NCI-H1930 (cell line): ENCODE measurements at places on chromosomes 6 and 20.

- DNase-seq, result no peak
Measured at GRCh38 chr20:50111829-50112495, 988 bp downstream of the UBE2V1 start.

DNA sequence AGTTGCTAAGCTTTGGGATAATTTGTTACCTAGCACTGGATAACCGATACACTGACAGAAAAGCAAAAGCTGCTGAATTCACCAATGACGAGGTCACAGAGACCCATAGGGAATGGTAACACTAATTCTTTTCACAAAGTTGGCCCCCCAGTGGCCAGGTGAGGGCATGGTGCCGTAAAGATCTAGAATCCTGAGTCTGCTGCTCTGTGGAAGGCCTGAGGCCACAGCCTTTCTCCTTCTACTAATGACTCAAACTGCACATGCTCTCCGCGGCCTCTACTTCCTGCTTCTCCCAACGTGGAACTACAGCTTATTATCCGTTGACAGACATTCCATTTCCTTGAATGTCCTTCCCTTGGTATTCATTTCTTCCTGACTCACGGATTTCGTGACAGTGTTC, 127.1 kb downstream of the OPRM1 start:
- no peak for DNase-seq

DNA sequence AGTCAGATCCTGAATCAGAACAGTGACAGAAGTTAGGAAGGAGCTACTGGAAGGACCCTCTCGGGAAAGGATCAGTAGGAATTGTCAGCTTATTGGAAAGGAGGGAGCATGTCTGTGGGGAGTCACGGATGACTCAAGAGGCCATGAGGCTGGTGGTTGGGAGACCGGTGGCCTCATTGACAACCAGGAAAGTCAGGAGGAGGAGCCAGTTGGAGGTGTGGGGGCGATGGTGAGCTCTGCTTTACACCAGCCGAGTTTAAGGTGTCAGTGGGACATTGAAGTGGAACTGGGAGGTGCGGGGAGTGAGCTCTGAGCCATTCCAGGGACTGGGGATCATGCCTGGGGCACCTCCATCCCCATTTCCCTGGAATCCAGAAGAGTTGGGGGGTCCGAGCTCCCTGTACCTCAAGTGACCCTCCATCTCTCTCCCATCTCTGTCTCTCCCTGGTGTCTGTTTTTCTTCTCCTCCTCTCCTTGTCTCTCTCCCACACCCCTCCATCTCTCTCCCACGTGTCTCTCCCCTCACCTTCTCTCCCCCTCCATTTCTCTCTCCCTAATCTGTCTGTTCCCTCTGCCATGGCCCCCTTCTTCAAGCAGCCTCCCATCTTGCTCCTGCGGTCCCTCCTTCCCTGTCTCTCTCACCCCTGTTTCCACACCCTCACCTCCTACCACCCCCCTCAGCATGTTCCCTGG, 14.3 kb upstream of the ZBTB9 start:
- DNase-seq, result no peak

GRCh38 chr20:42894483-42894882, 295.2 kb downstream of the PTPRT start:
- no peak for DNase-seq

DNA sequence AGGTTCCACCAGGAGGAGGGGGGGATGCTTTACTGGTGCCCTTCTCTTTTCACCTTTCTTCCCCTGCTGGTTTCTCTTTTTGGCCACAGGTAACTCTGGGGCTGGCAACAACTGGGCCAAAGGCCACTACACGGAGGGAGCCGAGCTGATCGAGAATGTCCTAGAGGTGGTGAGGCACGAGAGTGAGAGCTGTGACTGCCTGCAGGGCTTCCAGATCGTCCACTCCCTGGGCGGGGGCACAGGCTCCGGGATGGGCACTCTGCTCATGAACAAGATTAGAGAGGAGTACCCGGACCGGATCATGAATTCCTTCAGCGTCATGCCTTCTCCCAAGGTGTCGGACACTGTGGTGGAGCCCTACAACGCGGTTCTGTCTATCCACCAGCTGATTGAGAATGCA, 4.4 kb downstream of the TUBB1 start:
- DNase-seq, result no peak

GRCh38 chr6:85911067-85911466, 268.4 kb upstream of the SYNCRIP start:
- DNase-seq, result no peak

DNA sequence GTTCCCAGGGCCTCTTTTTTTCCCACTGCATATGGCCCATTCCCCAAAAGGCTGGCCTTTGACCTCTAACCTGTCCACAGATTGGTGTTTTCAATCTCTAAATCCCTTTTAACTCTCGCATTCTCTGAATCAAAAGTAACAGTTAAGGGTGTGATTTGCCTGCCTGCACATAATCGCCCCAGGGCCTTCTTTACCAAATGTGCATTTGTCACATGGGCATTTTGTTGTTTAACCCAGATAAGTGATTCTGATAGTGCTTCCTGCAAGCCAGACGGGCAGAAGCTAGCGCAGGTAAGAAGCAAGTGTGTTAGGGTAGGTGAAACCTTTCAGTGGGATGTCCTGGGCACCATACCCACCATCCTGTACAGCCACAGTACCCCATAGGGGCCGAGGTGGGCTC, 49.4 kb upstream of the PLEKHG1 start:
- no peak for DNase-seq

DNA sequence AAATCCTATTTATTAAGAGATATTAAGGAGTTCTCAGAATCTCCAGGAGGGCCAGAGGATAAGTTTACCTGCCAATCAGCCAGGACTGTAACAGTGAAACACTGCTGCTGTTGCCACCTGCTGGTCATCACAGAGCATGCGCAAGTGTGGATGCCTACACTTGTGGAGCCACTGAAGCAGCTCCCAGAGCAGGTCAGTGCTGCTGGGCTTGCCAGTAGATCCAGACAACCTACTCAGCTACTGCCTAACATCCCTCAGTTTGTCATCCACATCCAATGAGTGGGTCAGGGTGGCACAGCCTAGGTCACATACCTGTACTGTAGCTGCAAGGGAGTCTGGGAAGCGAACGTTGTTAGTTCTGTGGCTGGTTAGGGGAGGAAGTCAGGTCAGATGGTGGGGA, 18.3 kb upstream of the NHSL1 start:
- DNase-seq, result no peak

GRCh38 chr6:111087871-111088667, 766 bp downstream of the SLC16A10 start:
- DNase-seq, result no peak

GRCh38 chr6:167946007-167946406, 51.5 kb upstream of the KIF25 start:
- no peak for DNase-seq

DNA sequence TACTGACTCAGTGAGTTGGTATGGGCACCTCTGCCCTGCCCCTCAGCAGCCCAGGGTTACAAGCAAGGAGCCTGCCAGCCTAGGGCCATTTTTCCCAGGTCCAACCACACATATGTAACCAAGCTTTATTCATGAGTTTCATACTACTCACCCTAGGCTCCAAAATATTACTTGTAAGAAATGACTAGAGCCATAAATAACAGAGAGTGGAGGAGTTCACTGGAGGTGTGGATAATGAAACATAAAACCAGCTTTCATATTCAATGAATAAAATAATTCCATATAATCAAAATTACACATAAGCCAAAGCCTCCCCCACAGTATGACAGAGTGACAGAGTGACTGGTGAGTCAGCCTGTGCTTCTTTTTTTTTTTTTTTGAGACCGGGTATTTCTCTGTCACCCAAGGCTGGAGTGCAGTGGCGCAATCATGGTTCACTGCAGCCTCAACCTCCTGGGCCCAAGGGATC, 229.8 kb upstream of the SASH1 start:
- no peak for DNase-seq

- DNase-seq, result no peak
Measured at GRCh38 chr6:106084106-106084988, 1.8 kb upstream of the PRDM1 start.

DNA sequence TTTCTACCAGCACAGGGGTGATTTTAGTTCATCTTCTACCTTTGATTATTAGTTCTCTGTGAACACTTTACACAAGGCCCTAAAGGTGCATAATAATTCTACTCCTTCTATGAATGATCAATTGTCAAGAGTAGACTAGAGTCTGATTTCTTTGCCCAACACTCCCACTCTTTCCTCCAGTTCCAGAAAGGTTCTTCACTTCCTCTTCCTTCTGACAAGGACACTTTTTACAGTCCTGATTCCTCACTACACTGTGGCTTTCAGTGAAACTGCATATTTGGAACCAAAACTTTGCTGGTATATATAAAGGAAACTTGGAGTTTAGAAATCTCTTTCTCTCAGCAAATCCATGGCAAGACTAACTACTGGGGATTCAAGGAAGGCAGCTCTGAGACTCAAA, 10.6 kb upstream of the RSPO3 start:
- DNase-seq, result no peak

DNA sequence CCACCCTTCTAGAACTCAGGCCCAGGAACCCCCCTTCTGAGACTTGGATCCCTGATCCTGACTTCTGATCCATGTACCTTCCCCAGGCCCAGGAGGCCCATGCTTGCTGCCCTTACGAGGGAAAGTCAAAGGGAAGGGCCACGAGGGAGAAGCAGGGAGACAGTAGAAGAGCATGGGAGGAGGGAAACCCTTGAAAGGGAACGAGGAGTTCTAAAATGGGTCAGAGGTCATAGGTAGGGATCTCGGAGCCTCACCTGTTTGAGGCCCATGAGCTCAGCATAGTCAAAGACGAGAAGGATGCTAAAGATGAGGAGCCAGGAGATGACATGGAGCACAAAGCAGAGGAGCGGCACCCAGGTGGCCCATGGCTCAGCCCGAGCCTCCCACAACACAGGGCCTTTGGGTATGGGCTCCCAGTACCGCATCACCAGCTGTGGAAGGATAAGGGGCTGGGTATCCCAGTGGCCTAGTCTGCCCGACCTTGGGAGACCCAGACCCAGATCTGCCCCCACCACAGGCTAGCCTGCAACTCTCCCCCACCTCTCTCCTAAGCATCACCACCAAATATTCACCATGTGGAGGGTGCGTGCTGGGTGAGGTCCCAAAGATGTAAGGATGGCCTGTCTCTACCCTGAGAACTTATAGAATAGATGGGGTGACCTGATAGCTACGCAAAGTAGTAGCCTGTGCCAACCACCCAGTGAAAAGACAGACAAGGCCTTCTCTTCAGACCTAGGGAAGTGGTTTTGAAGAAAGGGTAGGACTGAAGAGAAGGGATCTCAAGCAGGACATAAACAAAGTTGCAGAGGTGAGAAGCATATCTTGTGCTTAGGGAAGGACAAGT, 1.5 kb downstream of the NRM start:
- DNase-seq, result no peak

DNA sequence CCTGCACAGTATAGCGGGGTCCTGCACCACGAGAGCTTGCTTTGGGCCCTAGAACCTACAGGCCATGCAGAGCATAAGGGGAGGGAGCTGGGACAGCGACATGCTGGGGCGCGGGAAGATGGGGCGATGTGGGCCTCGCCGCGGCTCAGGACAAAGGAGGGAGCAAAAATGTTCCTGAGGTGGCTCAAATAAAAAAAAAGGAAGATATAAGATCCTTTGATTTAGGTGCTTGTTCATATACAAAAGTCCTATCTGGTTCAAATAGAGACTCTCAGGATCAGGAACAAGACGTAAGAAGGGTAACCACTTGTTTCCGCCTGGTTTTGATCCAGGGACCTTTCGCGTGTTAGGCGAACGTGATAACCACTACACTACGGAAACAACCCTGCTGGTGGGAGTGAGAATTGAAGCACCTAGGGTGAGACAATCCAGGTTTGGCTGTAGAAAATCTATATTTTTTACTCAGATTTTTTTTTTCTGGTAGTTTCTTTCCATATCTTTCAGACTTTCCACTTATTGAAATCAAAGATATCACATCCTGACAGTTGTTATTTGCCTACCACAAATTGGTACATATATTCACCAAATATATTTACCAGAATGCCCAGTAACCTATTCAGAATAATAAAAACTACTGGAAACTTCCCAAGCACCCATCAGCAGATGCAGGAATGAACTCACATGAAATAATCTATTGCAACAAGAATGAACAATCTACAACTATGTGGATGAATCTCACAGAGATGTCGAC, 177.9 kb upstream of the ZNF184 start:
- DNase-seq, result peak; percentile 71

GRCh38 chr6:15479761-15480160, 183.1 kb downstream of the DTNBP1 start:
- DNase-seq, result no peak

DNA sequence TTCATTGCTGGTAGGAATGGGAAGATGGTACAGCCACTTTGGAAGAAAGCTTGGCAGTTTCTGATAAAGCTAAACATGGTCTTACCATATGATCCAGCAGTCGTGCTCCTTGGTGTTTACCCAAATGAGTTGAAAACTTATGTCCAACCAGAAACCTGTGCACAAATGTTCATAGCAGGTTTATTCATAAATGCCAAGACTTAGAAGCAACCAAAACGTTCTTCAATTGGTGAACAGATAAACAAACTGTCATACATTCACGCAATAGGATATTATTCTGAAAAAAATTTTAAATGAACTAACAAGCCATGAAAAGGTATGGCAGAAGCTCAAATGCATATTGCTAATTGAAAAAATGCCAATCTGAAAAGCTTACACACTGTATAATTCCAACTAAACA, 117.1 kb downstream of the LINC00237 start:
- DNase-seq, result no peak

DNA sequence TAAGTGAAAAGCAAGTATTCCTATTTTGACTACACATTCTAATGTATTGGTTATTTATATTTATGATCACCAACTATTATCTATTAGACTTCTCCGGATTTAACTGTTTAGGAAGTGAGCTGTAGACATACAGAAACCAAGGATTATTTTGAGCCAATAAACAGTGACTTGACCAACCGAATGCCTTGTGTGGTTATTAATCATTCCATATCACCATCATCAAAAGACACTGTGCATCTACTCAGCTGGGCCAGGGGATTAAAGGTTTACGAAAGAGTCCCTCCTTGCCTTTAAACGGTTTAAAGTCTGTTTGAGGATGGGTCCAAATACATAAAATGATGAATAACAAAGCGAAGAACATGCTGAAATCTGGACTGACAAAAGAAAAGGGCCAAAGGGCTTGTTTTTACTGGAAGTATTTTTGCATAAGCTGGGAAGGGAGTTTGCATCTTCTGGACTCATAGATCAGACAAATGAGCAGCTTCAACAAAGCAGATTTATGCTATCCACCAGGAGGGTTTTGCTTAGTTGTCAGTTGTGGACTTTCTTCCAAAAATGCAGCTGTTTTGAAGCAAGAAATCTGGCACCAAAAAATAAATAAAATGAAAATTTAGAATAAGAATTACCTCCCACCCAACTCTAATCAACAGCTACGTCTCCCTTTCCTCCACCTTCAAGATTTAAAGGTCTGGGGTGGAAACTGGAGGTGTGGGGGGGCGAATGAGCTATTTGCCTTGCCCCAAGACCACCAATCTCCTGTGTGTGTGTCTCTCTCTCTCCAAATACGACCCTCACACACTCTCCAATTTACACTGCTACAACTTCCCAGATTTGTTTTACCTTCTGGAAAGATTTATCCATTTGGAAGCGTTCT, 33.6 kb upstream of the ID4 start:
- no peak for DNase-seq

GRCh38 chr6:28224131-28225055, 682 bp upstream of the ZSCAN9 start:
- no peak for DNase-seq
